ENCODE measurements at places on chromosomes 5 and 9. TPM values are rescaled to one million over a fixed set of nuclear protein-coding genes. Genes with fewer than 3 reads are reported as not detected.

PCDHB5 gene
- total RNA-seq: 10.6 TPM

OSMR gene
- 11.7 TPM for total RNA-seq

QSOX2 gene
- total RNA-seq: 8.8 TPM

SLC45A2 gene
- total RNA-seq: not detected

RUSC2 gene
- total RNA-seq: 16.9 TPM

PCDHGB3 gene
- total RNA-seq: 4.2 TPM

NEURL1B gene
- total RNA-seq: 9.9 TPM

IL33 gene
- 6.2 TPM for total RNA-seq

LHX6 gene
- total RNA-seq: not detected

CTNNA1 gene
- total RNA-seq: 107 TPM

C9 gene
- total RNA-seq: not detected

DNAH5 gene
- 0.99 TPM for total RNA-seq

GARNL3 gene
- 23.6 TPM for total RNA-seq

C7 gene
- total RNA-seq: 288 TPM

PCA3 gene
- total RNA-seq: not detected

LAMC3 gene
- total RNA-seq: 16.8 TPM

WNT8A gene
- total RNA-seq: not detected

CEL gene
- 9,209 TPM for total RNA-seq

DNAJA1 gene
- total RNA-seq: 36.6 TPM

FBN2 gene
- not detected for total RNA-seq

ADAMTSL1 gene
- 0.52 TPM for total RNA-seq

OTP gene
- not detected for total RNA-seq

CTXN3 gene
- not detected for total RNA-seq

HTR4 gene
- total RNA-seq: not detected

C9orf43 gene
- not detected for total RNA-seq

GRIA1 gene
- 2.6 TPM for total RNA-seq

EQTN gene
- not detected for total RNA-seq

PCDHB4 gene
- 3.3 TPM for total RNA-seq

FBXW2 gene
- total RNA-seq: 19.1 TPM

NR5A1 gene
- not detected for total RNA-seq

SHISAL2B gene
- 0.99 TPM for total RNA-seq

BHMT gene
- total RNA-seq: not detected

GZMA gene
- not detected for total RNA-seq

ECSCR gene
- total RNA-seq: 6.2 TPM

COL27A1 gene
- total RNA-seq: 58.0 TPM

SELENOP gene
- total RNA-seq: 289 TPM

FREM1 gene
- total RNA-seq: 19.1 TPM

ERMP1 gene
- 11.2 TPM for total RNA-seq

ZBTB43 gene
- 7.6 TPM for total RNA-seq

RAI14 gene
- total RNA-seq: 25.7 TPM

ATP6V0E1 gene
- total RNA-seq: 68.7 TPM

GABRA6 gene
- not detected for total RNA-seq

GLDC gene
- not detected for total RNA-seq

CEMIP2 gene
- total RNA-seq: 33.0 TPM

PAPPA gene
- 1.0 TPM for total RNA-seq

RNF183 gene
- total RNA-seq: not detected

RNF208 gene
- 14.5 TPM for total RNA-seq

HDHD3 gene
- total RNA-seq: 51.9 TPM

DND1 gene
- 2.6 TPM for total RNA-seq

LCN9 gene
- not detected for total RNA-seq

SH3PXD2B gene
- total RNA-seq: 16.9 TPM

ACTL7A gene
- total RNA-seq: not detected

GCNT1 gene
- total RNA-seq: 34.2 TPM

SLCO6A1 gene
- not detected for total RNA-seq

TSTD2 gene
- 10.9 TPM for total RNA-seq

Data from body of pancreas (tissue), 4 donors.